Central memory CD4-positive, alpha-beta T cell (primary cell): ENCODE measurements at places on chromosomes 4 and X.

- DNase-seq, result no peak
These were observed 256.2 kb downstream of the TRAM1L1 start for GRCh38 chr4:116829187-116829586.

DNA sequence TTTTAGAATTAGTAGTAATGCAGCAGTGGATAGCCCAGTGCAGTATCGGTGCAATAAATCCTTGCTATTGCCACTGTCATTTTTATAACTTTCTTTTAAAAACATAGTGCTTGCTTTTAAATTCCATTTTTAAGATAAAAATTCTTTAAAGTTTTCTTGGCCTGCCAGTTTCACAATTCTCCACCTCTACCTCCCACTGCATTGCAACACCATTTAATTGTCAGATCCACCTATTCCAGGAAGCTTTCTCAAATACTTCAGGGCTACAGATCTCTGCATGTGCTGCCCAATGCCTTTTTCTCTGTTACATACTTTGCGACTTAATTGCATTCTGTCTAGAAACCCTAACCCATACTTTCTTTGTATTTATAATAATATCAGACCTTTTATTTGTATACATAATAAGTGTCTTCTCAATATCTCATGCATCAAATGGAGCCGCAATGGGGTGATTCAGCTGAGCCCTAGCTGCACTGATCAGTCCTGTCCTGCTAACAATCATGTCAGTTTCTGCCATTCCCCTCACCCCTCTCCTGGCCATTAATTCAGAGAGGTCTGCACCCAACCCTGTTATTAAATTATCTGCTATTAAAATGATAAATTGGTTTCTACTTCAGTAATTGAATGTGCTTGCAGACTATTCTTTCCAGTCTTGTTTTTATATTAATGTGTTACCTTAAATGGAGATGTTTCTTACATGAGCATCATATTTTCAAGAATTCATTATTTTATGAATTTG, 193.1 kb downstream of the SLIT2 start:
- no peak for DNase-seq

DNA sequence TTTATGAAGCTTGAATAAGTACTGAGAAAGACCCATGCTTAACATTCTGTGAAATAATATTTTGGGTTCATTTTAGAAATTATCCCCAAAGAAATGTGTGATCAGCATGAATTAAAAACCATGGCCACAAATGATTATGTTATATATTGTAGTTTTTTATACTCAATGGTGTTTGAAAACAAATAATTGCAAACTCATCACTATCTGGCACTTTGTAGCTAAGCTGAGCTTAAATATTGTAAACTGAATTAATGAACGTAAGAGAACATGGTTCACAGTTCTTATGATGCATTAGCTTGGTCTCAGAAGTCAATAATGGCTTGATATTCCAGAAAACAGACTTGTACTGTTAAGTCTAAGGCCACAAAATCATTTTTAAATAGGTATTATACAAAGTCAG, 24.6 kb upstream of the ASB5 start:
- no peak for DNase-seq

DNA sequence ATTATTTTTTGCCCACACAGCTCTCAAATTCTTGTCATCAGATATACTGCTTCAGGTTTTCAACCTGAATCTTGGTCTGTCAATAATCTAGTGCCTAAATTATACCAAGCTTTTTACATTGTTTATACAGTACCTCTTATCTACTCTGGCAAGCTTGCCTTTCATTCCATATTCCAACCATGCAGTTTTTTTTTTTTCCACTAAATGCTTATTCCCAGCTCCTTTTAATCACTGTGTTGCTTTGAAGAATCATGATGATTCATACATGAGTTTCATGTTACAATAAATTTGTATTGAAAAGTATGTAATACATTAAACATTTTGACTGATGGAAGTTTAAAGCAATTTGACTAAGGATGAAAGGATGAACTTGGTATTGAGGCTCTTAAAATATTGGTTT, 949.0 kb downstream of the CCSER1 start:
- DNase-seq, result no peak

DNA sequence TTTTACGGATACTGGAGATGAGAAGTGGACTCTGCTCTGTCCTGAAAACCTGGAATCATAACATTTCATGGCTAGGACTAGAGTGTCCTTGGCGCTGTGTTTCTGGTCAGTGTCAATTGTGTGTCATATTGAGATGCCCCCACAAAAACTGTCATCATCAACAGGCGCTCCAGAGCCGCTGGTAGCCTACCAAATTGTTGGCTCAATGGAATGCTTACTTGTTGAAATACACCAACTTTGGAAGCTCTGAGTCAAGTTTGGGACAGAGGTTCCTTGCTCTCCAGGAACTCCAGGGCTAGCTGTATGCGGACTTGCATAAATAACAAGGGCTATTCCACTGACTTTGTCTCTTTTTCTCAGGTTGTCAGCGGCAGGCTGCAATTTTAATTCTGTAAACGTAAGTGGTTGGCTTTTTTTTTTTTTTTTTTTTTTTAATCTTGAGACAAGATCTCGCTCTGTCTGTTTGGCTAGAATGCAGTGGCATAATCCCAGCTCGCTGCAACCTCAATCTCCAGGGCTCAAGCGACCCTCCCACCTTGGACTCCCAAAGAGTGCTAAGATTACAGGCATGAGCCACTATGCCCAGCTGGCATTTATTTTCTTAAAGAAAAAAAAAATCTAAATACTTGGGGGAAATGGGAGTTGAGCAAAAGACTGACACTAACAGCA, 871 bp upstream of the HPGD start:
- no peak for DNase-seq

GRCh38 chr4:76705472-76705871, 192.5 kb downstream of the SOWAHB start:
- no peak for DNase-seq

- DNase-seq, result no peak
These were observed at the start of gene KLHL34 for GRCh38 chrX:21658152-21658737. Gene KLHL34, minus strand, starts transcription at chrX:21658330. Its CDS starts 542 bp downstream, at chrX:21657788.

DNA sequence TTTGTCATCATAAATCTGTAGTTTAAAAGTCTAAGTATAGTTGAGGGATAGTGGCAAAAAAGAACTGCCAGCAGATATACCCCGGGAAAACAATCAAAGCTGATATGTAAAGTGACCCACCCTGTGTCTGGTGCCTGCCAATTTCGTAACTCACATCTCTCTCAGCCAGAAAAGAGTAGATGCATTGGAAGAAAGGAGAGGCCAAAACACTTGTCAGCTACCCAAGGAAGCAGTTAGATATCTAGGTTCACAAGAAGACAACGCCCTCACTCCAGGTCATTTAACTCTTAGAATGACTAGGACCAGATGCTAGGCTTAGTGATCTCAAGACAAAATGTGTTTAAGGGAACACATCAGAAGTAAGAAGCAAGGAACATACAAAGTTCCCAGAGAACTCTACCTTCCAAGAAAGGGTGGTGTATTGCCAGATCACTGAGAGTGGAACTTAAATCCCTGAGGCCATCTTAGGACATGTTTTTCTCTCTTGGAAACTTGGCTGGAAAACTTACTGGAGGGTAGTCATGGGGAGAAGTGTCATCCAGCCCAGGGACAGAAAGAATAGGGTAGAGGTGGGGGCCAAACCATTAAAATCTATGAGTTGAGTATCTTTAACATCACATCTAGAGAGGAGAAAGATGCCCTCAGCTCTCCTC, 125.9 kb downstream of the SHISA3 start:
- DNase-seq, result no peak

DNA sequence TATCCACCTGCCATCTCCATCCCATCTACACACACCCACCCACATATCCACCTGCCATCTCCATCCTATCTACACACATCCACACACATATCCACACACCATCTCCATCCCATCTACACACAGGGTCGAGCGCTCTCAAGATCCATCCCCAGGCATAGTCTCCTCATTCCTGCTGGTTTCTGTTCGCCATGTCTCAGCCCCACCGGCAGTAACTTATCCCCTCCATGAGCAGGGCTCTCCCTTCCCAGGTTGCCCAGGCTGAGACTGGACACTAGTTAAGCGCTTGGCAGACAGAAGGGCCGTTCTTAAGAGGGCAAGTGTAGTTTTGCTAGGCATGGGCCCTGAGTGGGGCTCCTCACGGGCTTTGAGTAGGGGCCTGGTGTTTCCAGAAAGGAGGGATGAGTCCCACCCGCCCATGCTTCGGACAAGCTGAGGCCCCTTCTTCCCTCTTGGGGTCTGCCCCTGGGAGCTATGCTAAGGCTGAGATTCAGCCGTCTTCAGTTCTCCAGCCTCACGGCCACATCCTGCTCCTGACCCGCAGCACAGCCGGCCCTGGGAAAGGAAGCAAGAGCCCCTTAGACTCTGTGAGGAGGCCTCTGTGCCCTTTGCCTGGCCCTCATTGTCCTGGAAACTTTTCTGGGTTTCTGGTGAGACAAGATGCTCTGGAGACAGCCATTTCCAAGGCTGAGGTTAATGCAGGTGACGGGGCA, 20.4 kb downstream of the TMEM271 start:
- no peak for DNase-seq

GRCh38 chr4:8266508-8266907, 3.0 kb upstream of the HTRA3 start:
- no peak for DNase-seq

- DNase-seq, result no peak
These were observed 162.0 kb downstream of the TRAM1L1 start for GRCh38 chr4:116923389-116923788.

DNA sequence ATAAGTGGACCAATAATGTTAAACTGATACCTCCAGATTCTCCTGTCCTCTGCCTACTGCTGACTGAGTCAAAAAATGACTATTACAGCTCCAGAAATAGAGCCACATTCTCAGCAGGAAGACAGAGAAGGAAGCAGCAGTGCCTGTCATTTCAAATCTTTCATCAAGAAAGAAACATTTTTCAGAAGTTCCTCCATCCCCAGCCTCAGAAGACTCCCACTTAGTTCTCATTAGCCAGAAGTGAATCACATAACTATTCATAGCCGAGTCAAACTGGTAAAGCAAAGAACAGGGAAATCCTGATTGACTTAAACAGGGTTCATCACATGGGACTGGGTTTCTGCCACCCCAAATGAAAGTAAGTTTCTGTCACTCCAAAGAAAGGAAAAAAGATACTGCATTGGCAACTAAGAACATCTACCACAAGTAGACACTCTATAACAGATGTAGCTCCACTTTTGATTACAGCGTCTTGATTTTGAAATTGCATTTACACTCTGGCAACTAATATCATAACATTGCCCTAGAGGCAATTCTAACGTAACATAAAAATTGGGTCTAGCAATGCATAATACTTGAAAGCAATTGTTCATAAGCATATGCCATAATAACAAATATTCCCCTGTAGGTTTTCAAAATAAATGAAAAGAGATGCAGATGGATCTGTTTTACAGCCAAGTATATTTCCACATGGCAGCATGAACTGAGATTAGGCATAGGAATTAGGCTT, 599.8 kb downstream of the GALNTL6 start:
- no peak for DNase-seq

DNA sequence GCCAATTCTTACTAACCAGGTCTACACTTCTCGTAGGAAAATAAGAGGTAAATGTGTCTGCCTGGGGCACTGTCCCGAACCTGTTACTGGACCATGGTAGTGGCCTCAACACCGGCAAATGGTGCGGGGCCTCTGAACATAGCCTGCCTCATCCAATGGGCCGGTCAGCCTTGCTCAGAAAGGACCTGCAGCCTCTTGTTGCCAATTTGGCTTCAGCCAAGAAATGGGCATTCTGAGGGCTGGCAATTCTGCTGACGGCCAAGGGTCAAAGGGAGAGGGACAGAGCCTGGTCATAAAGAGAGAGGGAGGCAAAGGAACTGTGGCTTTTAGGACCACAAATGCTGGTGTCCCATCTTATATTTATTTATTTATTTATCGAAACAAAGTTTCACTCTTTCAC, 69.5 kb upstream of the ATP6AP2 start:
- DNase-seq, result no peak

GRCh38 chr4:89069481-89069880, 12.5 kb upstream of the FAM13A start:
- no peak for DNase-seq

GRCh38 chrX:1388651-1389050, 3.3 kb downstream of the SLC25A6 start:
- DNase-seq, result no peak

DNA sequence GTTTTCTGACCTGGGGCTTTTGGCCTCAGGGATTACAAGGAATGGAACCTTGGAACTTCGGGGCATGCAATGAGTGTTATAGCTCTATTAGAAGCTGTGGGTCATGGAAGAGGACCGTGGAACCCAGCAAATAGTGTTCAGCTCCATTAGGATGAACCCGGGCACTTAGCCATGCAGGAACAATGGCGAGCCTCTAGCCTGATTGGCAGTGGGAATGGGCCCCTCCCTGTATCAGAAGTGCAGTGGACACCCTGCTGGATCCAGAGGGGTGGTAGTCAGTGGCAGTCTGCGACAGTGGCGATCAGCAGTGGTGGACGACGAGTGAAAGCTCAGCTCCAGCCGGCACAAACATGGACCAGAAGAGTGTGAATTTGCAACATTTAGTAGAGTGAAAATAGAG, 315.4 kb upstream of the TECRL start:
- no peak for DNase-seq

DNA sequence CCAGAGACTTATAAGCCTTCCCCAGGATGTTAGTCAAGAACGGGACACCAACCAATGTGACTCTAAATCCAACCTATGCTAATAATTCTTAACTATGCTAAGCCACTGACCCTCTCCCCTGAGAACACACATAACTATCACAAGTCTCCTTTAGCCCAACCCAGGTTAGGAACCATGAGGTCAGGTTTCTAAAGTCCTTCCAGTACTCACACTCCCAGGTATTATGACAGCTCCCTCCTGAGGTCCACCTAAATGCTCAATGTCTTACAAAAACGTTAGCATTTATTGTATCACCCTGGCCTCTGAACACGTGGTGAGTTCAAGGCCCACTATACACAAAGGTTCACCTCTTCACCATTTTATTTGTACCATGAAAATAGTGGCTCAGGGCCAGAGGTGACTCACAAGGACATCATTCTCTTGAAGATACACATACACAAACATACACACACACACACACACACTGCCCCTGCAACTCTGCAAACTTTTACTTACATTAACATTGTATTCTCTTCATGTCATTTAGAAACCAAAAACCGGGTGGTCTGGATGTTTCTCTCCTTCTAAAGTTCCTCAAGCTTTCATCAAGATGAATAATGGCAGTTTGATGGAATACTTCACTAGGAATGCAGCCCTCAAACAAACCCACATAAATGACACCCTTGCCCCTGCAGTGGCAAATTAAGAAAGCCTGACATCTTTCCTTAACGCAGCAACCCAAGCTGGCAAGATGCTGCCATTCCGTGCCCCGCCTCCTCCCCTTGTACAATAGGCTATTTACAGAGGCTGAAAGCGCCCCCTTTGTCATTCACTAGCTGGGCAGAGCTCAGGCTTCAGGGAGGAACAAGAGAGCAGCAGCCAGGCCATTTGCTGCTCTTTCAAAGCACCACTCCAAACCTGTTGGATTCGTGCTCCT, 17.7 kb downstream of the ACSL1 start:
- DNase-seq, result no peak
